ENCODE measurements at places on chromosomes 2 and 18. TPM values are rescaled to one million over a fixed set of nuclear protein-coding genes. Genes with fewer than 3 reads are reported as not detected.

Gene METTL8
- polyA plus RNA-seq: 15.9 TPM

- no peak for DNase-seq
These were observed 147.5 kb upstream of the TTC39C start for GRCh38 chr18:23867006-23867405.

DNA sequence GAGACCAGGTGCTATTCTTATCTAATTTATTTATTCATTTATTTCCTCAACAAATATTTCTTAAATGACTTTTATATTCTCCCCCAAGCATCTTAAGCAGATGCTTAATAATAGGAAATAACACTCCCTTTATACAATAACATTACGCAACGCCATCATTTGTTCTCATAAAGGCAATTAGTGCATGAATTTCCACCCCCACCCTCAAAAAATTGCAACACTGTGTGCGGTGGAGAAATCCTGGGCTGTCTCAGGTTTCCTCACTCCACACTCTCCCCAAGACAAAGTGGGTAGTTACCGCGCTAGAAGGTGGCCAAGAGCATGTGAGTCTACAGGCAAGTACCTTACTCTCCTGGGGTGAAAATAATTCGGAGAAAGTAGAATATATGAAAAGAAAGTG, 37.0 kb upstream of the CTDP1 start:
- no peak for DNase-seq

DNA sequence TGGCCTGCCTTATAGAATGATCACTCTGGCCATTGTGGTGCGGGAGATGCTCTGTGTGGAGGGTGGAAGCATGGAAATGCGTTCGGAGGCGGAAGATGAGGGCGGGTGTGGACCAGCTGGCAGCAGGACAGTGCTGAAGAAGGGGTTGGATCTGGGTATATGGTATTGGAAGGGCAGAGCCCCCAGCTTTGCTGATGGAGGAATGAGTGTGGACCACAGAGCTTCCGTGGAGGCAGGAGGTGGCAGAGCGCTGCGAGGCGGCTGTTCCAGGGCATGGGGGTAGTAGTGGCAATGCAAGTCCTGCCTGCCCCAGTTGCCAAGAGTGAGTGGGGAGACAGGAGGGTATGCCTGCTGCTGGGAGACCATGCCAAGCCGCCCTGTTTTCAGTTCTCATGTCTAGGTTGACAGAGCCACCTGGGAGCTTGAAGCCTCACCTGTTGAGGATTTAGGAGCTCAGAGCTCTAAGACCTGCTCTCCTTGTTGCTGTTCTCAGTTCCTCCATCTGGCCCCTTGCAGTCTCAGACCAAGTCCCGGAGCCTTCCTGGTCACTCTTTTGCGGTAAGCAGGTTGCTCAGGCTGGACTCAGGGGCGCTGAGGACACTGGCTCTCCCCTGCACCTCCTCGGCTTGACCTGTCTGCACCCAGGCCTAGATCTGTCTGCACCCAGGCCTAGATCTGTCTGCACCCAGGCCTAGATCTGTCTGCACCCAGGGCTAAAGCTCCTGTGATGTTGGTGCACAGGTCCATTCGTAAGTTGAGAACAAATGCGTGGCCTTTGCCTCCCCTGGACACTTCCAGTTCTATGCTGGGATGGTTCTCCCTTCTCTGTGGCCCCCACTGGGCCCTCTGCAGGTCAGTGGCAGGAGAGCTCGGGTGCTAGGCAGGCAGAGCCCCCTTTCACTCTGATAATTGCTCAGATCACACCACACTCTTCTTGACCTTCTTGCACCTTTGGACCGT, 290.5 kb upstream of the HS6ST1 start:
- no peak for DNase-seq

Gene GPR35
- 0.20 TPM for polyA plus RNA-seq

DNA sequence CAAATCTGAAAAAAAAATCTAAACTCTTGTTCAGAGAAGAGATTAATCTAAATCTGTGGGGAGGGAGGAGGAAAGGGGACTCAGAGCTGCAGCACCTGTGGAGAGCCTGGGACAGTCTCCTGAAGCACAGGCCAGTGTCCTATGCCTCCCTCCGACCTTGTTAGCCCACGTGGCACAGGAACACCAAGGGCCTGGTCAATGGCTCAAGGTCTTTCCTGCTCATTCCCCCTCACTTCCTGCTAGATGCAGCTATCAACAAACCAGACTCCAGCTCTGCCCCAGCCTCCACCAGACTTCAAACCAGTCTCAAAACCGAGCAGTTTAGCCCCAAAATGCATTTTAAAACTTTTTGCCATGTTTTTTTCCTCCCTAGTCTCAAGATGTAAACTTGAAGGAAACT, 20.1 kb upstream of the SULT1C3 start:
- DNase-seq: no peak
